Activated B cell treated with CpG ODN at 0.5 μM for 24 hours (primary cell): ENCODE measurements at places on chromosomes 3 and 15. TPM values are rescaled to one million over a fixed set of nuclear protein-coding genes. Genes with fewer than 3 reads are reported as not detected.
A peak's percentile ranks its signal among the peaks of the same experiment; 100 is the strongest.

SCN11A gene
- total RNA-seq = 0.16 and 0.20 TPM in 2 replicates

TLR9 gene
- 10.4 and 11.4 TPM in 2 replicates for total RNA-seq

GP5 gene
- 0.18 and 0.22 TPM in 2 replicates for total RNA-seq

C2CD4A gene
- not detected in 2 replicates for total RNA-seq

TM4SF18 gene
- total RNA-seq = not detected in 2 replicates

UBL7 gene
- total RNA-seq = 40.6 and 48.8 TPM in 2 replicates

IGDCC3 gene
- not detected in 2 replicates for total RNA-seq

MRPL46 gene
- 29.6 and 31.2 TPM in 2 replicates for total RNA-seq

SH3GL3 gene
- not detected in 2 replicates for total RNA-seq

FOXP1 gene
- total RNA-seq = 491 and 563 TPM in 2 replicates

RBP2 gene
- total RNA-seq = not detected in 2 replicates

MBNL1 gene
- total RNA-seq = 489 and 561 TPM in 2 replicates

TGM4 gene
- not detected in 2 replicates for total RNA-seq

SLC25A26 gene
- 20.8 and 23.2 TPM in 2 replicates for total RNA-seq

DNA sequence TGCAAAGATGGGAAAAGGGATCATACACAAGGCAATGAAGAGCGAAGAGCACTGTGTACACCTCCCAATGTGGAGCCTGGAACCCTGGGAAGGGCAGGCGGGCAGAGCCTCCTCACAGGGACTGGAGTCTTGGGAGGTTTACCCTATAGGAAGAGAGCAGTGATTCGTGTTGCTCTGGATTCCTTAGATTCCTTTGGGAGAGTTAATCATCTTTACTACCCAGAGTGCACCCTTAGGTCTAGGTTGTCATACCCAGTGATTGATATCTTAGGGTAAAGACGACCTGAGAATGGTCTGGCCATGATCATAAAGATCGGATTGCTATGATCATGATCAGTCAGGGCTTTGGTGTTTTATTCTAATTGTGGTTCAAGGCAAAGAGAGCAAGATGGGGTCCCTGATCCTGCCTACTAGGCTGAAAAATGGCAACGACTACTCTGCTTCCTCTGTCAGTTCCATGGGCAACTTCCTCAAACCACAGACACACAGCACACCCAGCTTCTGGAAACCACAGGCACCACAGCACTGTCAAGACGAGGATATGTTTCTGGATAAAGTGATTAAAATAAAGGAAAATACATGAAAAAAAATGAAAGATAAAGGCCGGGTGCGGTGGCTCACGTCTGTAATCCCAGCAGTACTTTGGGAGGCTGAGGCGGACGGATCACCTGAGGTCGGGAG lies 20.4 kb upstream of the MAP6D1 start:
- peaks cover 69% of the 10 kb centered on the region for H3K36me3 ChIP-seq
- no peak overlapping the region for H3K4me3 ChIP-seq
- no peaks in the 10 kb centered on the region for H3K4me1 ChIP-seq
- no peaks in the 10 kb centered on the region for H3K27me3 ChIP-seq
- no peak overlapping the region for H3K27ac ChIP-seq

DNA sequence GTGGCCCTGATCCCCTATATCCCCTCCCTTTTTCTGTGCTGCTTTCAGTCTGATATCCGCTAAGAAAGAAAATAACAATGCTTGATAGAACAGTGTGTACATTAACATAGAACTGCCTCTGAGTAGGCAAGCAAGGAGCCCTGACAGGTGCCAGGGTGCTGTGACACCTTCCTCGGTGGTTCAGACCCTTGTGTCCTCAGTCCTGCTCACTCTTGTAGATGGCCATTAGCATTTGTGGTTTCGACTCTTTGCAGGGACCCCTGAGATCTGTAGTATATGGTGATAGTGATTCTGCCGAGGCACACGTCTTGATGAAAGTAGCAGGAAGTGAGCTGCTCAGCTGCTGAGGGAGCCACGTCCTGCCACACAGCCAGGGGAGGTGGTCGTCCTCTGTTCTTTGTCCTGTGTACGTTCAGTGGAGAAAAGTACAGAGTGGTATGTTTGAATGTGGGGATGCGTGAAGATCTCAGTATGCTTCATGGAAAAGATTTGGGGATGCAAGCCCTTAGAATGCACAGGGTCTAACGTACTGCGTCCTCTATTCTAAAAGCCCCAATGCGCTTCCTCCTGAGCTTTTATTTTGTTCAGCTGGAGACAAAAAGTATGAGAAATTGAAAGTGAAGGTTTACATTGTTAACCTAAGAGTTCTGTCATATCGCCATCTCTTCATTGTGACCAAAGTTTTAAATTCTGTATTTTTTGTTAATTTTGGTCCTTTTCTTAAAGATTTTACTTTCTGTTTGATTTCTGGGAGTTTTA lies 35.4 kb downstream of the PXYLP1 start:
- no peaks in the 10 kb centered on the region for H3K27me3 ChIP-seq
- peak overlapping the region; percentile 82 for H3K27ac ChIP-seq
- peak overlapping the region; percentile 87 for H3K4me3 ChIP-seq
- no peaks in the 10 kb centered on the region for H3K36me3 ChIP-seq
- no peak for DNase-seq

- H3K4me1 ChIP-seq = peaks cover 5% of the 10 kb centered on the region
- no peaks in the 10 kb centered on the region for H3K36me3 ChIP-seq
- no peak overlapping the region for H3K27ac ChIP-seq
- no peaks in the 10 kb centered on the region for H3K27me3 ChIP-seq
- H3K4me3 ChIP-seq = no peak overlapping the region
- no peak for DNase-seq
Observed at GRCh38 chr3:189040656-189041335, 131.0 kb upstream of the TPRG1 start.

DNA sequence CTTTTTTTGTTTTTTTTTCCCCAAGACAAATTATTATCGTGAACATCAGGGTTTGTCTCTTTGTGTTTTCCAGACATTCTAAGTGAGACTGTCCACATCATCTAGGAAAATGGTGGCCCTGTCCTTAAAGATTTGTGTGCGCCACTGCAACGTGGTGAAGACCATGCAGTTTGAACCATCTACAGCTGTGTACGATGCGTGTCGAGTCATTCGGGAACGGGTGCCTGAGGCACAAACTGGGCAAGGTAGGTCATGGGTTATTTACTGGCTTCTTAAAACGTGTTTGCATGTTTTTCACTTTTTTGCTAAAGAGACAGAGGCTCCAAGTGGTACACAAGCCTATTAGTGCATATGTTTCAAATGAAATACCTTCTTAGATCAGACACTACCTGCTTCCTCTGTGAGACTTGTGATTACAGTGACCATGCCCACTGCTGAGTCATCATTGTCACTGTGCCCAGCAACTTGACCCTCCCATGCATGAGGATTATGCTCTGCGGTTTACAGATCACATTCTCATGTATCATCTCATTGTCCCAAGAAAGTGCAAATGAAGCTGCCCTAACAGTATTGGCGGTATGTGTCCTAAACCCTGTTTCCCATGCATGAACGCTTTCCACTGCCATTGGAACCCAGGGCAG lies 395.2 kb upstream of the TPM1 start:
- H3K36me3 ChIP-seq = no peaks in the 10 kb centered on the region
- H3K4me1 ChIP-seq = no peaks in the 10 kb centered on the region
- H3K4me3 ChIP-seq = no peak overlapping the region
- H3K27ac ChIP-seq = no peak overlapping the region
- no peak for DNase-seq

DNA sequence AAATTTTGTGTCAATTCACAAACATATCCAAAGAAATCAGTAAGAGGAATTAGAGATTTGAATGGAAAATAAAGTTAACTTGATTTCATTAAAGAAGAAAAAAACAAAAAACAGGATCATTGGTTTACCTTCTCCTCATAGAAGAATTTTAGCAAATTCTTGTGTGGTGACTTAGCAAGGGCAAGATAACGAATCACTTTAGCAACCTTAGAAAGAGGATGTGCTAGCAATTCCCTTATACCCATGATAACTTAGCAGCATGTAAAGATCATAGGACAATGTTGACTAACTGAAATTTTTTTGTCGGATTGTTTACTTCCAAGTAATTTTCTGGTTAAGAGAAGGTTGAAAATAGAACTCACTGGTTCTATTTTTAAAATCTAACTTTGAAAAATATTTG lies 609.3 kb downstream of the GBE1 start:
- no peak overlapping the region for H3K27ac ChIP-seq
- DNase-seq = no peak
- no peaks in the 10 kb centered on the region for H3K36me3 ChIP-seq
- H3K4me3 ChIP-seq = no peak overlapping the region
- H3K4me1 ChIP-seq = no peaks in the 10 kb centered on the region

DNA sequence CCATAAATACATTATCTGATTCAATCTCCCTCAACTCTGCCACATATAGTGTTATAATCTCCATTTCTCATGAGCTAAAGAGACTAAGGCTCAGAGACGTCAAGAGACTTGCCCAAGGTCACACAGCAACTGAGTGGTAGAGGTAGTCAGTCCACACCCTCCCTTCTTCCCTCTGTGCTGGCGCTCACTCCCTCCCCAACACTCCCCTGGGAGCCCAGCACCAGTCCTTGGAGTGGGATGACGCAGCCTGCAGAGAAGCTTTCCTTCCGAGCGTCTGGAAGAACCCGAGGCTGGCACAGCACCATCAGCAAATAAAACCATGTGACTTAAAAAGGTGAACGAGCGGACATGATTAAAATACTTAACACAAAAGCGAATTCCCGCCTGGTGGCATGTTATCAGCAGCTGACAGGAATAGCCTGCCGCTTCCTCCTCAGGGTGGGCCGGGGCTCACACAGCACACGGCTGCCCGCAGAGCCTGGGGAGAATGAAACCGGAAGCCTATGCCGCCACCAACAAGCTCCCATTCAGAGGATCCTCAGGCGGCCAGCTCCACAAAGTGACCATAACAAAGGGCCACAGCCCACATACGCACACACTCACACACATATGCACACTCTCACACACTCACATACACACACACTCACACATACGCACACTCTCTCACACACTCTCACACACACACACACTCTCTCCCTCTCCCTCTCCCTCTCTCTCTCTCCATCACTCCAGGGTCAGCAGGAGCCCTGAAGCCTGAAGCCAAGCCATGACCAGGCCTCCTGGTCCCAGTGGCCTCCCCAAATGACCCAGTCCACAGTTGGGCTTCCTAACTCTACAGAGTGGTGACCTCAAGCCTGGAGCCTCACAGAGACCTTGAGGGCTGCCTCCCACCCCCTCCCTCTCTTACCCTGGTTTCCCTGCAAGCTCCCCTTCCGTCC lies 120.5 kb downstream of the XXYLT1 start:
- no peaks in the 10 kb centered on the region for H3K36me3 ChIP-seq
- peak overlapping the region; percentile 79 for H3K4me3 ChIP-seq
- peaks cover 90% of the 10 kb centered on the region for H3K4me1 ChIP-seq
- no peaks in the 10 kb centered on the region for H3K27me3 ChIP-seq
- peak overlapping the region; percentile 80 for H3K27ac ChIP-seq

DNA sequence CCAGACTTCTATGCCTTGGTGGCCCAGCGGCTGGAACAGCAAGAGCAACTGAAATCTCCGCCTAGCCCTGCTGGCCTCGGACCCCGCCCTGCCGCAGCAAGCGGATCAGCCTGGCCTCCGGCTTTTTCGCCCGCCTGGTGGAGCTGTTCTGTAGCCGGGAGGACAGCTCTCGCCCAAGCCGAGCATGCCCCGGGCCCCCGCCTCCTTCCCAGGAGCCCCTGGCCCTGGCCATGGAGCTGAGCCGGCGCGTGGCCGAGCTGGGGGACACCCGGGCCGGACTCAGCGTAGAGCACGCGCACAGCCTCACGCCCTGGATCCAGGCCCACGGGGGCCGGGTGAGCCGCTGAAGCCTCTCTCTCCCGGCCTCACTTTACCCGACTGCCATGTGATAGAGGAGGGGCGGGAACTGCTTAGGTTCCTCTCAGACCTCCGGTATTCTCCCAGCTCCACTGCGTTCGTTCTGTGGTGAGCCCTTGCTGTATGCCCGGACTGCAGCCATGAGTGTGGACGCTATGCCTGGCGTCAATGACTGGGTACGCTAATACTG lies 24.1 kb upstream of the MRPL3 start:
- H3K4me1 ChIP-seq = no peaks in the 10 kb centered on the region
- no peak overlapping the region for H3K4me3 ChIP-seq
- H3K36me3 ChIP-seq = no peaks in the 10 kb centered on the region
- peaks cover 31% of the 10 kb centered on the region for H3K27me3 ChIP-seq
- H3K27ac ChIP-seq = no peak overlapping the region
- DNase-seq = no peak

DNA sequence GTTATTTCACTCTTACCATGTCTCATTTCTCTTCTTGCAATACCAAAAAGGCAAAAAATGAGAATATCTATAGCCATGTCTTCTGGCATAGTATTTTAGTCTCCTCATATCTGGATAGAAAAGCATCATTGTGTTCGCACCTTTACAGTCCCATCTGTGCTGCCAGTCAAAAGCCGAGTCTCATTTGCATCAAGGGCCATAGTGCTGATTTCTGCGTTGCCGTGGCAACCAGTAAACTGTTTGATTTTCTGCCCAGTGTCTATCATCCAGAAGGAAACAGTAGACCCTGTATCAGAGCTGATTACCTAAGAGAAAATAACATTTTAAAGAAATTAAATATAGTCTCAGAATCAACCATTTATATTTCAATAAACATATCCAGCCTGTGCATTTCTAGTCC lies 86.1 kb upstream of the SERPINI2 start:
- H3K4me1 ChIP-seq = no peaks in the 10 kb centered on the region
- no peaks in the 10 kb centered on the region for H3K27me3 ChIP-seq
- DNase-seq = no peak
- no peak overlapping the region for H3K27ac ChIP-seq

- DNase-seq = no peak
- H3K4me3 ChIP-seq = no peak overlapping the region
- H3K36me3 ChIP-seq = no peaks in the 10 kb centered on the region
- H3K27ac ChIP-seq = no peak overlapping the region
- H3K27me3 ChIP-seq = no peaks in the 10 kb centered on the region
- H3K4me1 ChIP-seq = no peaks in the 10 kb centered on the region
Observed at GRCh38 chr3:2783261-2783660, 326.9 kb downstream of the IL5RA start.

- H3K27ac ChIP-seq = no peak overlapping the region
- peaks cover 66% of the 10 kb centered on the region for H3K27me3 ChIP-seq
- no peaks in the 10 kb centered on the region for H3K4me1 ChIP-seq
- H3K36me3 ChIP-seq = no peaks in the 10 kb centered on the region
Observed at GRCh38 chr15:96415513-96416217, 85.2 kb downstream of the NR2F2 start.
